Retinal pigment epithelial cell (primary cell): ENCODE measurements at places on chromosomes 3 and 15.

DNA sequence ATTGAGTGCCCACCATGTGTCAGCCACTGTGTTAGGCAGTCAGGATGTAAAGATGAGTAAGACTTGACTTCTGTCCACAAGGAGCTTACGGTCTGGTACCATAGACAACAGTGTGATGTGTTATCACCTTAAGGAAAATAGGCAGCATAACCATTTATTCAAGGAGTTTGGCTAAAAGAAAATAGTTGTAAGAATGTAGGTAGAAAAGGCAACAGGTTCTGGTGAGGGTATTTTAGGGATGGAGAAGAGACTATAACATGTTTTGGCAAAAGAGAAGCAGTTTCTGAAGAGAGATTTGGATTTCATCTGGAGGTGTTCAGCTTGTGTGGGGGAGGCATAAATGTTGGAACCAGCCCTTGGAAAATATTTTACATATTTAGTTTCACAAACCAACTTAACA lies 121.9 kb downstream of the HCN4 start:
- no peak for DNase-seq

GRCh38 chr3:126364731-126365301 lies 7.6 kb upstream of the KLF15 start:
- DNase-seq: no peak

GRCh38 chr15:68209272-68209671 lies 4.1 kb upstream of the CALML4 start:
- no peak for DNase-seq

DNA sequence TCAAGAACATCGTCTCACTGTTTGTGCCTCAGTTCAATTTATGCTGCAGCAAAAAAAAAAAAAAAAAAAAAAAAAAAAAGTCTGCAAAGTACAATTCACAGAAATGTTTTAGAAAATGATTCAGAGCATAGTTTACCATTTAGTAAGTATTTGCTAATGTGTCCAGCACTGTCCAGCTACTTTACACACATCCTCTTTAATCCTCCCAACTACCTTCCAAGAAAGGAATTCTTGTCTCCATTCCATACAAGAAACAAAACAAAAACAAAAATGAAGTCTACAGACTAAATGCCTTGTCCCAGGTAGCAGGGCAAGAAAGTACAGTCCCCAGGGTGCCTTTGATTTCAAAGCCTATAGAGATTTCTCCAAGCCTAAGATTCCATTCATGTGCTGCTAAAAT lies 38.9 kb upstream of the SNTN start:
- no peak for DNase-seq

GRCh38 chr15:41578736-41579383 lies 19.8 kb downstream of the TYRO3 start:
- no peak for DNase-seq
